Activated naive CD4-positive, alpha-beta T cell treated with anti-CD3 and anti-CD28 coated beads, Interleukin-2, amount 10 ng/mL, durations not matched to agents 5 hours and 36 hours (primary cell): ENCODE measurements at places on chromosomes 3 and 15. TPM values are rescaled to one million over a fixed set of nuclear protein-coding genes. Genes with fewer than 3 reads are reported as not detected.

RFT1 gene
- 23.7 TPM for total RNA-seq

WDR93 gene
- total RNA-seq, result not detected

MUC20 gene
- 3.2 TPM for total RNA-seq

RYR3 gene
- not detected for total RNA-seq

CNTN4 gene
- not detected for total RNA-seq

MUC4 gene
- 0.05 TPM for total RNA-seq

MUSTN1 gene
- total RNA-seq, result 1.7 TPM

GOLGA6L7 gene
- not detected for total RNA-seq

COPG1 gene
- 152 TPM for total RNA-seq

TMEM41A gene
- total RNA-seq, result 19.9 TPM

RLBP1 gene
- not detected for total RNA-seq

EPHA3 gene
- total RNA-seq, result 0.12 TPM

SLC12A8 gene
- 0.34 TPM for total RNA-seq

DNAH12 gene
- total RNA-seq, result 0.08 TPM

GABRA5 gene
- not detected for total RNA-seq

IGSF10 gene
- not detected for total RNA-seq

PDCD6IP gene
- total RNA-seq, result 188 TPM

HYKK gene
- 3.8 TPM for total RNA-seq

USP13 gene
- 7.7 TPM for total RNA-seq

CHAC1 gene
- total RNA-seq, result 5.9 TPM

TF gene
- 0.30 TPM for total RNA-seq

GPR160 gene
- 16.9 TPM for total RNA-seq

ZIC4 gene
- not detected for total RNA-seq

SAXO2 gene
- total RNA-seq, result not detected

TMCO5A gene
- not detected for total RNA-seq

ALDH1L1 gene
- total RNA-seq, result not detected

ABHD17C gene
- total RNA-seq, result 3.5 TPM

SPSB4 gene
- not detected for total RNA-seq
